ENCODE measurements at places on chromosomes 5 and 9. TPM values are rescaled to one million over a fixed set of nuclear protein-coding genes. Genes with fewer than 3 reads are reported as not detected.

Gene MELK
- total RNA-seq, result 11.5 TPM

- no peak overlapping the region for H3K4me3 ChIP-seq
- H3K27ac ChIP-seq, result peak overlapping the region; percentile 83
- H3K27me3 ChIP-seq, result no peaks in the 10 kb centered on the region
- peaks cover under 1% of the 10 kb centered on the region for H3K36me3 ChIP-seq
- peaks cover 33% of the 10 kb centered on the region for H3K4me1 ChIP-seq
- DNase-seq, result peak; percentile 67
These were observed 62.8 kb downstream of the PFDN1 start for GRCh38 chr5:140239939-140240700.

- no peak overlapping the region for H3K27ac ChIP-seq
- DNase-seq, result no peak
- no peaks in the 10 kb centered on the region for H3K36me3 ChIP-seq
- no peak overlapping the region for H3K4me3 ChIP-seq
These were observed 248.9 kb downstream of the ADGRV1 start for GRCh38 chr5:90807496-90807895.

DNA sequence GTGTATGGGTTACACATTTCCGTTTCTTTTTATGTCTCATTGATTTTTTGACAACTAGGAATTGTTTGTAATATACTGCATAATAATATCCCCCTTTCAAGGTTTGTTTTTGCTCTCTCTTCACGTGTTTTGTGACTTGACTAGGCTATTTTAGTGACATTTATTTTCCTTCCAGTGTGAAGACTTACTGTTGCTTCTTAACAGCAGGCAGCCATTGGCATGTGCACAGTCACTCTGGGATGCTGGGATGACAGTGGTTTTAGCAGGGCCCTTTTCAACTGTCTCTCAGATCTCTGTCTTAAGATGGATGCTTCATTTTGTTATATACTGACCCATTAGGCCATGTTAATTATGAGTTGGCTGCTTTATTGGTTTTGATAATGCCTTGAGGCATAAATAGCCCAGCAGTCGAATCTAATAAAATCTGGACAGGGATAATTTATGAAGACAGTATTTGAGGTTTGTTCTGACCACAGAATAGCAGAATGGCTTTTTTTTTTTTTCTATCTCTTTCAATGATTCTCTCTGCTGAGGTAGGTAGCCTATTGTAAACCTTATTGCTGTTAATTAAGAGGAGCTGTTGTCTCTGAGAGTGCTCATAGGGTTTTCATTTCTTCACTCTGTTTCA is 536.0 kb downstream of the GABRG2 start:
- no peaks in the 10 kb centered on the region for H3K36me3 ChIP-seq
- no peak for DNase-seq
- H3K27me3 ChIP-seq, result no peaks in the 10 kb centered on the region

DNA sequence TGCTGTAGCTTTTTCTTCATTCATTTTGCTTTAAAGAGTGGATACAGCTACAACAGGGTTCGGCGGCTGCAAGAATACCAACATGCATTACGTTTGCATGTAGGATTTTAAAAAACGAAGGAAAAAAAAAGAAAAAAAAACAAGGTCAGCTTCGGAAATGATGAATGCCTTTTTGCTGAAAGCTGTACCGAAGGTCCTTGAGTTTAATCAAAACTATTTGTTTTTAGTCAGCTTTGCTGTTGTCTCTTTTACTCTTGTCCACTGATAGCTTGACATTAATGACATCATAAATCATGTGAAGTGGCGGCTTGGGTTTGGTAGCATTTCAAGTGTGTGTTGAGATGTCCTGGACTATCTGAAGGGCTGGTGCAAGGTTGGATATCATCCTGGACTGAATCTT is 779.1 kb downstream of the NR2F1-AS1 start:
- no peak overlapping the region for H3K27ac ChIP-seq
- H3K36me3 ChIP-seq, result no peaks in the 10 kb centered on the region
- H3K4me3 ChIP-seq, result no peak overlapping the region
- no peaks in the 10 kb centered on the region for H3K4me1 ChIP-seq
- no peak for DNase-seq

DNA sequence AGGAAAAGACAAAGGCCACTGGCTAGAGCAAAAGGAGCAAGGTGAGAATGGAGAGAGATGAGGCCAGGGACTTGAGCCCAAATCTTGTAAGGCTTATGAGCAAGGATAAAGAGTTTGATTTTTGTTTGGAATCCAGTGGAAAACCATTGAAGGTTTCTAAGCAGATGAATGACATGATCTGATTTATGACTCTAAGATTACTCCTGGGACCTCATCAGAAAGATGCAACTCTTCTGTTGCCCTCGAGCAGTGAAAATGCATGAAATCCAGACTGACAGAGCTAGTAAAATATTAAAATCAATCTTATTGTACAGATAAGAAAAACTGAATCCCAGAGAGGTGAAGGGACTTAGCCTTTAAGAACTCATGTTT is 677 bp downstream of the MFAP3 start:
- H3K36me3 ChIP-seq, result no peaks in the 10 kb centered on the region
- peak overlapping the region; percentile 90 for H3K27ac ChIP-seq
- no peak for DNase-seq
- peaks cover 6% of the 10 kb centered on the region for H3K4me1 ChIP-seq
- peak overlapping the region; percentile 90 for H3K4me3 ChIP-seq

GRCh38 chr9:113541019-113541900 is 77.7 kb downstream of the RGS3 start:
- H3K4me1 ChIP-seq, result peaks cover 11% of the 10 kb centered on the region
- no peaks in the 10 kb centered on the region for H3K27me3 ChIP-seq
- H3K4me3 ChIP-seq, result no peak overlapping the region
- peak; percentile 55 for DNase-seq

DNA sequence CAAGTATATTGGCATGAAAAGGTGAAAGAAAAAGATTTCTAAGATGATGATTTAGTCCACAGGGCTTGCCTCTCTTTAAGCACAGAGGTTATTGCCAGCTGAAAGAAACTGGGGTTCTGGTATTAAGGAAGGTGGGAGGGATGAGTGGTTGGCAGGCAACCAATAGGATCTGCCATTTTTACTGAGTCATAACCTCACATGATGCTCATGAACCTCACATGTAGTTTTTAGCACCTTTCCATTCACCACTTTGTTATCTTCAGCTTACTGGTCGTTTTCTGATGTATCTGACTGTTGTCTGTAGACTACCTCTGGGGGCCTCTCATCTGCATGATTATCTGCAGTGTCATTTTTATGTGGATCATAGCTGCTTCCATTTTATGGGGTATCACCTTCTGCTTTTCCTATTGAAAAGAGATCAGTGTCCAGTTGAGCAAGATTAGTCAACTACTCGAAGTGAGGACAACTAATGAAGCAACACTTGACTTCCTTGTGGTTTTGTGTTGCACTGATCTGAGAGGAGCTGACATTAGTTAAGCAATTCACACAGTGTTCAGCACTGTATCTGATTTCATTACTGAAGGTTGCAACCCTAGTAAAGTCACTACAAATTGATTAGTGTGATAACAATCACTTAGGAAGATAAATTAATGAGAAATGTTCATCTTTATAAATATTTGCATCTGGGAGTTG is 186.3 kb downstream of the SGCD start:
- H3K36me3 ChIP-seq, result no peaks in the 10 kb centered on the region
- no peak overlapping the region for H3K27ac ChIP-seq
- H3K27me3 ChIP-seq, result no peaks in the 10 kb centered on the region
- no peaks in the 10 kb centered on the region for H3K4me1 ChIP-seq
- no peak overlapping the region for H3K4me3 ChIP-seq
- DNase-seq, result no peak

Data from transverse colon (tissue), 4 donors.